Fibroblast of mammary gland (primary cell): ENCODE measurements at places on chromosomes 11 and 22.

DNA sequence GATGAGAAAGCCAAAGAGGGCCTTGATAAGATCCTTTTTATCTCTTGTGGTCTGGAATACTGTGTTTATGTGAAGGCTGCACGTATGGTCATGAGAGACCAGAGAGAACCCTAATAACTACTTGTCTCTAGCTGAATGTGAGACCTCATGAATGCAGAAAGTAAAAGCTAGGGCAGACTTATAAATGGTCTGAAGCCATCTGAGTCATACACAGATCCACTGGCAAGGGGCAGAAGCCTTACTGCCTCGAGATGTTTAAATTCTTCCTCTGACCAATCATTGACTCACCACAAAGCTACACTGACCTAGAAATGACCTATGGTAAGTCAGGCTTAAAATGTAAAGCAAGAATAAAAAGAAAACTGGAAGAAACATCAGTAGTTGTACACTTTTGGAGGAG, 22.7 kb upstream of the OR4B1 start:
- peak; percentile 51 for DNase-seq

- peak; percentile 97 for DNase-seq
These were observed 50.5 kb upstream of the SHISAL1 start for GRCh38 chr22:44363013-44363979.

DNA sequence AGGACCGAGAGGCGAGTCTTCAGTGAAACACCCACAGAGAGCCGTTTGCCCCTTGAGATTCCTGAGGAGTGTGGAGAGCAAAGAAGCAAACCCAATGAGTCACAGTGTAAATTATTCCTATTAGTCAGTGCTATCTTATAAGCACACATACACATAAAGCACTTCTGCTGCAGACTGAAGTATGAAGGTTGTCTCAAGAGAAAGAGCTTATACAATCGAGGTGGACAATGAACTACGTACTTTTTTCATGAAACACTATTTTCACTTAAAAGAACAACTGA, 37.3 kb downstream of the GALNT18 start:
- peak; percentile 91 for DNase-seq

GRCh38 chr11:45209891-45210699, 63.7 kb downstream of the PRDM11 start:
- peak; percentile 35 for DNase-seq

- no peak for DNase-seq
These were observed 78.5 kb upstream of the NCAM1 start for GRCh38 chr11:112882494-112883381.

GRCh38 chr11:64044730-64045393, 9.1 kb downstream of the FLRT1 start:
- DNase-seq: no peak

DNA sequence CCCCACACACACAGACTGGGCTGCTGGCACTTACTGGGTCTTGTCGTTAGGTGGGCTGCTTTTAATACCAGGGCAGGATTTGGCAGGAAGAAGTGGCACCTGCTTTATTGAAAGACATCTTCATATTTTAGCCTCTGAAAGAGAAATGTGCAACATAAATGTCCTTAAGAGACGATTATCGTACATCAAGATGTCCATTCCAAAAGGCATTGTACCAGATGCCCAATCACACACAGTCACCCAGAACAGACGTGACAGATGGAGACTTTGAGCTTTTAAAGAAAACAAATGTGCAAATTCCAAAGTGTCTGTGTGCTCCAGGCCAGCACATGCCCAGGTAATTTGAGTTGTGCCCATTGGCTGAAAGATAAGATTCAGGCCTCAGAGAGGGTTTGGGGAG, 155.7 kb downstream of the RRAS2 start:
- DNase-seq: no peak

GRCh38 chr11:2666828-2667570, 32.8 kb downstream of the KCNQ1OT1 start:
- peak; percentile 19 for DNase-seq

GRCh38 chr22:17990147-17990546, 34.2 kb downstream of the MICAL3 start:
- no peak for DNase-seq

DNA sequence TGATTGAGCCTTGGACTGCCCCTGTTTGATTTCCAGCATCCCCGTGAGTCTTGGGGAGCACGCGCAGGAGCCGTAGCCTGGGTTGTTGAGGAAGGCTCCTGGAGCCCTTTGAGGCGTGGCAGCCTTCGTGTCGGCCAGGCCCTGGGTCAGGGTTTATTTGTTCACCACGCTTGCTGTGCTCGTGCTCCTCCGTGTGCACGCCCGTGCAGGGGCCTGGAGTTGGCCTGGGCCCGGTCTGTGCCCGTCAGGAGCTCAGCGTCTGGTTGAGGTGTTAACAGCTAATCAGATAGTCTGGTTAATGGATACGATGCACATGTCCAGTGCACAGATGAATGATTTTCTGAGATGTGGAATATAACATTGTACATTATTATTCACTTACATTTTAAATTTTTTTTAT, 8.0 kb downstream of the IGHMBP2 start:
- no peak for DNase-seq

DNA sequence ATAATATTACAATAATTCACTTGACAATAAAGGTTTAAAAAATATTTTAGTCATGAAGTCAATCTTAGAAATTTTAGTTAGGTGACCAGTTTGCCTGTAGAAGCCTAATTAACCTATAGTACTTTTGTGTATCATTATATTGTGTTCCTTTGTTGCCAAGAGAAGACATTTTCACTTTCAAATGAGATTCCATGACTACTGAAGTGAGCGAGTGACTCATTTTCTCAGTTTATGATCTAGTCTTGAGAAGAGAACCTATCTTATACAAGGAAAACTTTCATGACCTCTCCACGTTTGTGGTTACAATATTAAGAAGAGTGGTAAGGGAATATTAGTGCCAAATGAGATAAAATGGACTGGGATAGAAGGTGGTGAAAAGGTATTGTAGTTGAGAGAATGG, 423.9 kb upstream of the CHORDC1 start:
- DNase-seq: no peak
